Lung (tissue), 17 donors: ENCODE measurements at places on chromosomes 4 and X. TPM values are rescaled to one million over a fixed set of nuclear protein-coding genes. Genes with fewer than 3 reads are reported as not detected.
A peak's percentile ranks its signal among the peaks of the same experiment; 100 is the strongest.

DNA sequence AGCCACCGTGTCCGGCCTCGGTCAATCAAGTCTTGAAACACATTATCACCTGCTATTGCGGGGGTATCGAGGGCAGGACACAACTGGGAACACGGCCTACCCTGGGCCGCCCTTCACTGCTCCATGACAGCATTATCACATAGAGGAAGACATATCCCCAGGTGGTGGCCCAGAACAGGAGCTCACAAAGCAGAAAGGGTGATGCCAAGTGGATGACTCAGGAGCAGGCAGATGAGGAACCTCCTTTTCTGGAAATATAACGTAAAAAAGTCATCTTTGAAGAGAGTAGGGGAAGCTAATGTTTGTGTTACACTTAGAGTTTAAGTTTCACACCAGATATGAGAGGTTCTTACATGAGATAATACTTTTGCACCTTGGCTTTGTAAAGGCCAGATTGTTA lies 5.3 kb upstream of the SUPT20HL1 start:
- no peaks in the 10 kb centered on the region for H3K36me3 ChIP-seq
- no peak for DNase-seq
- no peak overlapping the region for H3K27ac ChIP-seq
- no peaks in the 10 kb centered on the region for H3K4me1 ChIP-seq
- peaks cover 9% of the 10 kb centered on the region for H3K27me3 ChIP-seq

DNA sequence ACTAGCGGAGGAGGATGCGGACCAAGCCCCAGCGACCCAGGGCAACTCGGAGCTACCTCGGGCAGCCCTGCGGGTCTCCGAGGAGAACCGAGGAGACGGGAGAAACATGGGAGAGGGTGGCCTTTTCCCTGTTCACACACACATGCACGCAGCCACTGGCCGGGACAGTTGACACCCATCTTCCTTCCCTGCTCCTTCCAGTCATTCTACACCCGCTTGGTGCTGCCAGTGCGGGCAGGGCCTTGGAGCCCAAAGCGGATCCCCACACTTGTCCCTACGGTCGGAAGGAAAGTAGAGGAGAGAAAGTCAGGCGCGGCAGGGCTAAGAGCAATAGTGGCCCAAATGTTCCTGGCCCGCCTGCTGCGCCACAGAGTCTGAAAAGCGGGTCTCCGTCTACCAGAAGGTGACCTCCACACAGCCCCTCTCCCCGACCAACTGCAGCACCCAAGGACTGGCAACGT lies 1.1 kb upstream of the PPP3CA start:
- H3K27ac ChIP-seq: peak overlapping the region; percentile 69
- no peak for DNase-seq
- H3K4me3 ChIP-seq: peak overlapping the region; percentile 37
- no peaks in the 10 kb centered on the region for H3K27me3 ChIP-seq

GRCh38 chr4:153332936-153333335 lies 11.6 kb upstream of the MND1 start:
- H3K36me3 ChIP-seq: no peaks in the 10 kb centered on the region
- H3K4me3 ChIP-seq: no peak overlapping the region
- no peaks in the 10 kb centered on the region for H3K27me3 ChIP-seq
- H3K4me1 ChIP-seq: no peaks in the 10 kb centered on the region
- no peak for DNase-seq

GRCh38 chrX:3771766-3772165 lies 58.3 kb upstream of the PRKX start:
- H3K27ac ChIP-seq: no peak overlapping the region
- H3K4me1 ChIP-seq: no peaks in the 10 kb centered on the region
- no peak for DNase-seq
- peaks cover under 1% of the 10 kb centered on the region for H3K27me3 ChIP-seq

Gene ADH7
- total RNA-seq: 0.71 TPM
